ENCODE measurements at places on chromosomes 4 and X.

DNA sequence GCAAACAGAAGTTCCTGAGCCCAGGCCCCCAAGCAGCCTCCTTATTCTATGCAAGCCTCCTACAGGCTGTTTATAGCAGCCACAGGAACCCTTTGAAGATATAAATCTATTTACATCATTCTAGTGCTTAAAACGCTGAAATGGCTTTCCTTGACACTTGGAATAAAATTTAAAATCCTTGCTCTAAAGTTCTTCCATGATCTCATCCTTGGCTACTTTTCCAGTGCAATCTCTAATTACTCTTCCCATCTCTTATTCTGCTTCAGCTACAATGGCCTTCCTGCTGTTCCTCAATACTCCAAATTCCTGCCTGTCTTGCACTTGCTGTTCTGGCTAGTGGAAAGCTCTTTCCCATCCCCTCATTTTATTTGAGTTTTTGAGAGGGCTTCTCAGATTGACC lies 634.2 kb upstream of the NR3C2 start:
- no peak overlapping the region for H3K4me3 ChIP-seq
- H3K36me3 ChIP-seq = no peaks in the 10 kb centered on the region

GRCh38 chr4:158496030-158496741 lies 25.5 kb upstream of the RXFP1 start:
- no peak for DNase-seq
- no peaks in the 10 kb centered on the region for H3K4me1 ChIP-seq
- H3K27ac ChIP-seq = no peak overlapping the region
- no peaks in the 10 kb centered on the region for H3K27me3 ChIP-seq
- H3K36me3 ChIP-seq = no peaks in the 10 kb centered on the region

GRCh38 chr4:188370777-188371176 lies 231.5 kb downstream of the TRIML1 start:
- H3K4me3 ChIP-seq = no peak overlapping the region
- H3K36me3 ChIP-seq = no peaks in the 10 kb centered on the region
- no peak overlapping the region for H3K27ac ChIP-seq
- no peaks in the 10 kb centered on the region for H3K4me1 ChIP-seq

GRCh38 chr4:181168011-181168805 lies 1075.0 kb upstream of the TENM3 start:
- no peaks in the 10 kb centered on the region for H3K4me1 ChIP-seq
- DNase-seq = no peak
- H3K36me3 ChIP-seq = no peaks in the 10 kb centered on the region

DNA sequence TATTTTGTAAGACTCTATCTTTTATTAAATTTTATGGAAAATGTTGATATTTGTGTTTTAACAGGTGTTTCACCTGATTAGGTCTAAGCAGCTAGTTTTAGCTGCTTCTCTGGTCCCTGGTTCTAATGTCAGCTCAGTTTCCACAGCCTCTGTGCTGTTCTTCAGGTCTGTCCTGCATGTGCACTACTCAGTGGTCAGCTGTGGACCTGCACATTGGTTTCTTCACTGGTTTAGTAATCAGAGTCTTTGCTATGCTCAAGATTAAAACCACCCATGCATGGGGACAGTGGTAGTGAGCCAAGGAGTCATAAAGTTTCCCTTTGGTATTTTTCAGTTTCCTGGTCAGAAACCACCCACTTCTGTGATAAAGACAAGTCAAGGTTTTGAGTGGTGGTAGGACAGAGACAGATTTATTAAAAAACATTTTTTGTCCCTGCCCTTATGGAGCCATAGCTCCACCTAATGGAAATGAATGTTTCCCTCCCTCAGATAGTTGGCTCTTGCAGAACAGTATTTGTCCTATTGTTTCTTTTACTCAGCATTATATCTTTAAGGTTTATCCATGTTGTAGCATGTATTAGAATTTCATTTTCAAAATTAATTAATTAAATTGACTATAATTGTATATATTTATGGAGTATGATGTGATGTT lies 36.8 kb upstream of the VBP1 start:
- H3K27me3 ChIP-seq = no peaks in the 10 kb centered on the region
- DNase-seq = no peak
- no peak overlapping the region for H3K27ac ChIP-seq
- no peaks in the 10 kb centered on the region for H3K36me3 ChIP-seq
- no peaks in the 10 kb centered on the region for H3K4me1 ChIP-seq
- H3K4me3 ChIP-seq = no peak overlapping the region

GRCh38 chr4:67327245-67328017 lies 217.9 kb downstream of the CENPC start:
- DNase-seq = no peak
- H3K27ac ChIP-seq = no peak overlapping the region
- no peaks in the 10 kb centered on the region for H3K4me1 ChIP-seq

- H3K27ac ChIP-seq = no peak overlapping the region
- H3K4me3 ChIP-seq = no peak overlapping the region
- no peaks in the 10 kb centered on the region for H3K4me1 ChIP-seq
- H3K27me3 ChIP-seq = no peaks in the 10 kb centered on the region
These were observed 146.2 kb upstream of the NDST4 start for GRCh38 chr4:115259642-115260041.

GRCh38 chr4:100372432-100372831 lies 145.4 kb downstream of the EMCN start:
- H3K27ac ChIP-seq = no peak overlapping the region
- DNase-seq = no peak
- no peaks in the 10 kb centered on the region for H3K4me1 ChIP-seq
- H3K36me3 ChIP-seq = no peaks in the 10 kb centered on the region
- H3K27me3 ChIP-seq = no peaks in the 10 kb centered on the region

DNA sequence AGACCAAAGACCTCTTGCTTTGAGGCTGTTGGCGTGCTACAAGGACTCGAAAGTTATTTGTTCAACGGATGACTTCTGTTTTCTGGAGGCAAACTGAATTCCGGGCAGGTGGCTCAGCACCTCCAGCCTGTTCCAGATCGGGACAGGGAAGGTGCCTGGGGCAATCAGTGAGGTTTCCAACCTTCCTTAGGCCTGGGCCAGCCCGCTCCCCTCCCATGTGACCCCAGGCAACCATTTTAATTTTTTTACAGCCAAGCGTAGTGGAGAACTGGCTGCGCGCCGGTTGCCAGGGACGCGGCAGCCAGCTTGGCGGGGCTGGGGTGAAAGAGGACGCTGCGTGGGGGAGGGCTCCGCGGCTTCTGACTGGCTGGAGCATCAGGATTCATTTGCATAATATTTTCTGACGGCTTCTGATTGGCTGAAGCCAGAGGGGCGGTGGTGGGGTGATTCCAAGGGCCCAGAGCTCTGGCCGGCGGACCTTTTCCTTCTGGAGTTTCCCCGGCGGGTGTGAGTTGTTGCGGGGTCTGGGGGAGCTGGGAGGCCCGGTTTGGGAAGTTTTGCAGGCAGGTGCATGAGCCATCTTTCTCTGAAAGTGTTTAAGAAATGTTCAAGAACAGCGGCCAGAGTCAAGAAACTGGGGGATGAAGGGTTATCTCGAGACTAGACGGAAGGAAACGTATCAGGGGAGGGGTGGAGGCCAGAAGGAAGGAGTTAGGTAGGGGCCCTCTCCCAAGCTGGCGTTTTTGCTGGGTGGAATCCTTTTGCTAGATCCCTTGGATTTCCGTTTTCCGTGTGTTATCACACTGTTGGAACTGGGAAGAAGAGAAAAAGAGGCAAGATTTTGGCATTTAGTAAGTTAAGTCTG lies at the start of gene MID1IP1:
MID1IP1 (plus strand) TSS at position 479 of the 865 bp plus-strand sequence. CDS start 3,488 bp downstream, outside the sequence.
- H3K4me3 ChIP-seq = peak within 1 kb of the TSS; percentile 60
- peak within 1 kb of the TSS; percentile 80 for H3K27ac ChIP-seq
- H3K4me1 ChIP-seq = no peaks in the 10 kb centered on the region
- H3K27me3 ChIP-seq = no peaks in the 10 kb centered on the region

DNA sequence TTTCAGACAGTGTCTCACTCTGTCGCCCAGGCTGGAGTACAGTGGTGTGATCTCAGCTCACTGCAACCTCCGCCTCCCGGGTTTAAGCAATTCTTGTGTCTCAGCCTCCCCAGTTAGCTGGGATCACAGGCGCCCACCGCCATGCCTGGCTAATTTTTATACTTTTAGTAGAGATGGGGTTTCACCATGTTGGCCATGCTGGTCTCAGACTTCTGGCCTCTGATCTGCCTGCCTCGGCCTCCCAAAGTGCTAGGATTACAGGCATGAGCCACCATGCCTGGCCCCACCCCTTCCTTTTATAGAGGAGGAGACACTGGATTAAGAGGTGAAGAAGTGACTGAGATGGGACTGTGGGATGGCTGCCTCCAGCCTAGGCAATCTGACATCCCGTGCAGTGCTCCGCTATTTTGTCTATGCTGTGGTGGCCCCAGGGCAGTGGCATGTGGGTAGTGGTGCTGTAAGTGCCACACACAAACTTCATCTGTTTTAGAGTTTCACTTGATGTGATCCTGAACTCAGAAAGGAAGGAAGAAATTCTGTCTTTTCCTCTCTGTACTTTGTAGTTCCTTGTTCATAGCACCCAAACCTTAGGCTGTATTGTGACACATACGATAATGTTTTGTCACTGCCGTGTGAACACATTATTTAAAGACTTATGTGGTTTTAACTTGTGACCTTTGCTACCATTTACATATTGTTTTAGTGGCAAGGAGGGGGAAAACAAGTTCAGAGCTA lies 48.9 kb downstream of the FNIP2 start:
- no peaks in the 10 kb centered on the region for H3K36me3 ChIP-seq
- peak overlapping the region; percentile 38 for H3K27ac ChIP-seq
- peaks cover 39% of the 10 kb centered on the region for H3K4me1 ChIP-seq
- no peak for DNase-seq
- H3K4me3 ChIP-seq = no peak overlapping the region
- H3K27me3 ChIP-seq = no peaks in the 10 kb centered on the region

GRCh38 chr4:118273642-118274041 lies 79.2 kb downstream of the PRSS12 start:
- H3K27ac ChIP-seq = no peak overlapping the region
- no peak for DNase-seq
- no peaks in the 10 kb centered on the region for H3K27me3 ChIP-seq
- H3K4me3 ChIP-seq = no peak overlapping the region
- no peaks in the 10 kb centered on the region for H3K36me3 ChIP-seq

DNA sequence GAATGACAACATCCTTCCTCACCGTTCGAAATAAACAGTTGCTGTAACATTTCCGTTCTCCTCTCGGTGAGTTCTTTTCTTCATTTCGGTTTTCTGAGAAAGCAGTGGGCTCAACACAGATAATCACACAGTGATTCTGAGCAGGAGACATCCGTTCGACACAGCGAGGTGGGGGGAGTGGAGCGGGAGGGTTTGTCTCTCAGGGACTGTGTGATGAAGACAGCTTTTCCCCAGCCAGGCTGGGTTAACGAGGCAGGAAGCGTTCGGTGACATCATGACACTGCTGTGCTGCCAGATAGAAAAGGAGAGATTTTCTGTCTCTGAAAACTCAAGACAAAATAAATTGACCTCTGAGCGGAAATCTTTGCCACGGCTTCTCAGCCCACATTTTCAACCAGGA lies 119.3 kb downstream of the CRLF2 start:
- no peak overlapping the region for H3K4me3 ChIP-seq
- no peaks in the 10 kb centered on the region for H3K4me1 ChIP-seq
- no peaks in the 10 kb centered on the region for H3K27me3 ChIP-seq
- DNase-seq = no peak
- no peak overlapping the region for H3K27ac ChIP-seq

GRCh38 chr4:13427599-13428325 lies 56.4 kb downstream of the RAB28 start:
- DNase-seq = no peak
- H3K36me3 ChIP-seq = peaks cover 4% of the 10 kb centered on the region
- no peak overlapping the region for H3K27ac ChIP-seq
- no peaks in the 10 kb centered on the region for H3K4me1 ChIP-seq

- no peaks in the 10 kb centered on the region for H3K36me3 ChIP-seq
- H3K27me3 ChIP-seq = no peaks in the 10 kb centered on the region
- no peak overlapping the region for H3K27ac ChIP-seq
These were observed 461.7 kb downstream of the PCDH18 start for GRCh38 chr4:137070614-137071013.

GRCh38 chr4:27360790-27361267 lies 500.2 kb downstream of the STIM2 start:
- no peaks in the 10 kb centered on the region for H3K4me1 ChIP-seq
- H3K4me3 ChIP-seq = no peak overlapping the region
- no peak overlapping the region for H3K27ac ChIP-seq

DNA sequence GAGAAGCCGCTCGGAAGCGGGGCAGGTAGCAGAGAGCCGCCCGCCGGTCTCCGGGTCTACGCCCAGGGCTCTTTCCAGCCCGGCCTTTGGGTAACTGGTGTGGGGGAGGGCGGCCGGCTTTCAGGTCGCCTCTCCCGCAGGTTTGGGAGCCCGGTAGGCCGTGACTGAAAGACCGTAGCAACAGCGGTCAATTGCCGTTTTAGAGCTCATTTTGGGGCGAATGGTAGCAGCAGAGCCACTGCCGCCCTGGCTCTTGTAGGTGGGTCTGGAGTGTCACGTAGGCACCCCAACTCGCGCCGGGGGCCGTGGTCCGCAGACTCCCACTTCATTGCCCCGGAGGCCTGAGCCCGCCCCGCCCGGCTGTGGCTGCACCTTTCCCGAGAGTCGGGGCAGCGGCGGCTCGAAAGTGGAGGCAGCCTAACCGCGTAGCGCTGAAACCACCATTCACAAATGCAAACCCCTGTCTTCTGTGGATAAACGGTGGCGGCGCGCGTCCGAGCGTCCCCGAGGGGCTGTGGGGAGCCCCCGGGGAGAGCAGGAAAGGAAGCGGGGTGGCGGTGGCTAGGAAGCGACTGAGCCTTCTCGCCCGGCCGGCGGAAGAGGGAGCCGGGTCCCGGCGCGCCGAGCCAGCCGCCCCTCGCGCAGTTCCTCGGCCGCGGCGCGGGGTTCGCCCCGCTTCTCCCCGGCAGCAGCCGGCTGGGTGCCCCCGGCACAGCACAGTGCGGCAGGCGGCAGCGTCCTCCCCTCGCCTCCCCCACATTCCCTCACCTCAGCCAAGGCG lies 2185.1 kb upstream of the TENM3 start:
- no peaks in the 10 kb centered on the region for H3K4me1 ChIP-seq
- H3K36me3 ChIP-seq = no peaks in the 10 kb centered on the region
- peak; percentile 59 for DNase-seq
- H3K27me3 ChIP-seq = no peaks in the 10 kb centered on the region

GRCh38 chrX:40189637-40190036 lies 91.9 kb upstream of the BCOR start:
- no peak for DNase-seq
- no peaks in the 10 kb centered on the region for H3K4me1 ChIP-seq
- no peak overlapping the region for H3K27ac ChIP-seq
- H3K4me3 ChIP-seq = no peak overlapping the region
